ENCODE measurements at places on chromosomes 5 and 9. TPM values are rescaled to one million over a fixed set of nuclear protein-coding genes. Genes with fewer than 3 reads are reported as not detected.

- DNase-seq, result peak; percentile 71
Observed at GRCh38 chr9:93134015-93134739, at the start of gene NINJ1. NINJ1 (minus strand) TSS chr9:93134251; CDS start chr9:93134217, 34 bp downstream.

DNA sequence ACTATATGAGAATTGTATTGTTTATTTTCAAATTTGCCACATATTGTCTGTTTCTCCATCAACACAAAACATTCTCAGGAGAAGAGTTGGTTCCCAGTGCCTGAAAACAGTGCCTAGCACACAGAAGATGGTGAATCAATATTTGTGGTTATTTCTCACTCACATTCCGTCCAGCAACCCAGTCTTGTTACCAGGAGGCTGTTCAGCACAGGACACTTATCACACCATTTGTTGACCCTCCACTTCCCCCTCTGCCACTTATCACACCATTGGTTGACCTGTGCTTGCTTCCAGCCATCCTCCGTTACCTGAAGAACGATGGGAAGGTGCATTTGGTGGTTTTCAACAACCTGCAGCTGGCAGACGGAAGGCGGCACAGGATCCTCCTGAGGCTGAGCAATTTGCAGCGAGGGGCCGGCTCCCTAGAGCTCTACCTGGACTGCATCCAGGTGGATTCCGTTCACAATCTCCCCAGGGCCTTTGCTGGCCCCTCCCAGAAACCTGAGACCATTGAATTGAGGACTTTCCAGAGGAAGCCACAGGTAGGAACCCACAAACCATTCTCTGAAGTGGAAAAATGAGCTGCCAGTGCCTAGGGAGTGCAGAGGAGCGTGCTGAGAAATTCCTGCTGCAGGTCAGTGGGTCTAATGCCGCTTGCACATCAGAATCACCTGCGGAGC is 20.5 kb downstream of the THBS4 start:
- DNase-seq, result peak; percentile 27

The BSPRY gene
- total RNA-seq, result 22.4 TPM

GRCh38 chr5:863244-863805 is 12.5 kb upstream of the ZDHHC11 start:
- no peak for DNase-seq

- peak; percentile 23 for DNase-seq
Observed at GRCh38 chr5:64767959-64768357, 533 bp downstream of the SREK1IP1 start.

DNA sequence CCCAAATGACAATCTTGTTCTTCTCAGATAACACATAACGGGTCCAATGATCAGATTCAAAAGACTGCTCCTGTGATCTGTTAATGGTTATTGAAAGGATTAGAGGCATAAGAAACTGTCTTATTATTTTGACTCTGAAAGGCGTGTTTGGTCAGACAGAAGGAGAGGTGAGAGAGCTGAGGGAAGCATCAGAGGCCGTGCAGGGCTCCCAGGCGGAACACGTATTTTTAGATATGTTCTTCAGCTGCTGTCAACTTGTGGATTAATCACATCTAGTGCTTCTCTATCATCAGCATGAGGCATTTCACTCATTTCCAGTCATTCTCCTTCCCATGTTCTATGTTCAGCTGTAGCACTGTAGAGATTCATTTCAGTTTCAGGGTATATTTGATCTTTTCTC is 199.8 kb downstream of the MAPKAP1 start:
- DNase-seq, result no peak

The NTNG2 gene
- 0.17 TPM for total RNA-seq

DNA sequence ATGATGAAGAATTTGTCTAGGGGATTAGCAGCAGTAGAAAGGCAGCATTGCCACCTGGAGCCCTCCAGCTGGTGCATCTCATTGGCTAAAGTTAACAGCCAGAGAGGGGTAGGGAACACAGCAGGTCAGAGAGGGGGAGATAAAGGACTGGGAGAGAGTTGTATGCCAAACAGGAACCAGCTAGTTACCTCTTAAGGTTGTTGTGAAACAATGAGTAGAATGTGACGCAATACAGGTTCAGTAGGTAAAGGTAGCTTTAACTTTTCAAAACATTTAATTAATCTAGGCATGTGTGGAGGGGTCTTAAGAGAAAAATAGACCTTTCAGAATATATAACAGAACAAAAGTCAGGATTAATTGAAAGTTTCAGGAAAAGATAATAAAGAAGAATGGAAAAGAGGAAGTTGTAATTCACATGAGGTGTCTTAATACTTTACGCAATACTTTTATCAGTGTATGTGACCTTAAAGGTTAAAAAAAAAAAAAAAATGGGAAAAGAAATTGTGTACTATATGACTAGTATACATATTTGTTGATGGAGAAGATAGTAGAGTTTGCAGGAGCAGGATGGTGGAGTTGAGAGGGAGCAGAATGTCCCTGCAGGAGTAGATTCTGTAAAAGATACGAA is 14.3 kb downstream of the FBXO38 start:
- DNase-seq, result peak; percentile 54

GRCh38 chr5:172488221-172488620 is 33.9 kb upstream of the SH3PXD2B start:
- no peak for DNase-seq

The GMCL2 gene
- not detected for total RNA-seq

The PCDHAC2 gene
- total RNA-seq, result 1.1 TPM

- DNase-seq, result no peak
Observed at GRCh38 chr5:122997294-122997693, 39.2 kb downstream of the PPIC start.

The SMIM33 gene
- not detected for total RNA-seq

- DNase-seq, result no peak
Observed at GRCh38 chr5:165405340-165405739, 1899.9 kb downstream of the MAT2B start.

The CD72 gene
- 0.60 TPM for total RNA-seq

- peak; percentile 98 for DNase-seq
Observed at GRCh38 chr5:111748304-111748763, 8.7 kb downstream of the NREP start.

- peak; percentile 1 for DNase-seq
Observed at GRCh38 chr5:99814321-99815063, 720.7 kb upstream of the FAM174A start.

DNA sequence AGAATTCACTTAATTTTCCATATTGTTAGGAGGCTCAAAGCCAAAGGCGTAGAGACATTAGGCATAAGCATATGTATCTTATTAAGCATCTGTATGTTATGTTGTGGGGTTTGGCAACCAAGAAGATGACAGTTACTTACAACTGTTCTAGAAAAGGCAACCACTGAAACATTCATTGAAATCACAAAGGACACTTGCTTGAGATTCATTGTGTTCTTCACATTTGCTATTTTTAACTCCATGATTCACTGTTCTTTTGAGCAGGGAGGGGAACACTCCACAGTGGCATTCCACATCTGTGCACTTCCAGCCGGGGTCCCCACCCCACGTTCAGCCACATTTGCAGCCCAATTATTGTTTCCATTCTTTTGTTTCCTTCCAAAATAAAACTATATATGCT is 107.1 kb downstream of the PALM2AKAP2 start:
- DNase-seq, result peak; percentile 68

DNA sequence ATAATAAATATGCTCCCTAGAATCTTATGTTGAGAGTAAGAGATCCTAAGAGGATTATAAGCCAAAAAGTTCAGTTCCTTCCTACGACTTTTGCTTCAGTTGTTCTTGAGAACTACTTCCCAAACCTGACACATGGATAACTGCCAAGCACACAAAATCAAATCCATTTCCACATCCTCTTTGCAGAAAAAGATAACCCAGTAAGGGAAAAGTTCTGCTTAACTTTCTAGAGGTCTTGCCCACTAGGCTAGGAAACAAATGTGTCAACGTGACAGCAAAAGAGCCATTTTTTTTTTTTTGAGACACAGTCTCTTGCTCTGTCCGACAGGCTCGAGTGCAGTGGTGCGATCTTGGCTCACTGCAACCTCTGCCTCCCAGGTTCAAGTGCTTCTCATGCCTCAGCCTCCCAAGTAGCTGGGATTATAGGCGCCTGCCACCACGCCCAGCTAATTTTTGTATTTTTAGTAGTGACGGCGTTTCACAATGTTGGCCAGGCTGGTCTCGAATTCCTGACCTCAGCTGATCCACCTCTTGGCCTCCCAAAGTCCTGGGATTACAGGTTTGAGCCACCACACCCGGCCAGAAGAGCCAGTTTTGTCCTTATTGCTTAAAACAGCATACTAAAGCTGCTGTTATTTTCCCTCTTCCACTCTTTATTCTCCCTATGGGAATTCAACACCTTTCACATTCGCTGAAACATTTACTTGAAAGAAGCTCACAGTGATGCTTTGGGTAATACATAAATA is 24.2 kb downstream of the CSNK1A1 start:
- DNase-seq, result no peak

DNA sequence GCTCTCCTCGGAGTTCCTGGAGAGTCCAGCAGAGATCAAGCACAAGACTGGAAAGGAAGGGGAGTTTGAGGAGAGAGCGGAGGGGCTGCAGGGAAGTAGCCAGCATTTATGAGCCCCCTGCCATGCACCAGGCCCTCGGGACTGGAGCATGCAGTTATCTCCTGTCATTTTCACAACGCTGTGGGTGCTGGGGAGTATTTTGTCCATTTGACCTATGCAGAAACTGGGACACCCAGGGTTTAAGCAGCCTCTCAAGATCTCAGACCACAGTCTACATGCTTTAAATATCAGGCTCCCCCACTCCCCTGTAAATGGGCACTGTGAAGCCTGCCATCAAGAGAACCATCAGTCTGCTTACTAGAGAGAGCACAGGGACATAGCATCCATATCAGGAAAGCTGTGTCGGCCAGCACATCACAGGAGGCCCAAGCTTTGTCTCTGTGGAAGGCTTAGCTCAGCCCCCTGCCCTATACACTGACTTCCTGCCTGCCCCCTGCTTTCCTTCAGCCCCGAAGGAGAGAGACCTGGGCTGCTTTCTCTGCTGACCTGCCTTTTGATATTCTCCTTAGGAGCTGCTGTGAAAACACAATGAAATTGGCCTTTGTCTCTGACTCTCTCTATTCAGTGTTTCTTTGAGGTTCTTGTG is 7.3 kb downstream of the FOXI1 start:
- no peak for DNase-seq

DNA sequence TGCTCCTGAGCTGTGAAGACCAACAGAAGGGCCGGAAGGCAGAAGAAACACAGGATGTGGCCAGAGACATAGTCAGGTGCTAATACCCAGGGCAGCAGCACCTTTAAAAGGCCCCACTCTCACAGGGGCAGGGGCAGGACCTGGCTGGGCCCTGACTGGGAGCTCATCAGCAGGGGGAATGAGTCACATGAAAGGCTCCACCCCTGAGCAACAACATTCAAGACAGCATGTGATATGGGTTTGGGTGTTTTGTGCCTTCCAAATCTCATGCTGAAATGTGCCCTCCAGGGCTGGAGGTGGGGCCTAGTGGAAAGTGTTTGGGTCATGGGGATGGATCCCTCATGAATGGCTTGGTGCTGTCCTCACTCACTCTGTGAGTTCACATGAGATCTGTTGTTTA is 181.7 kb downstream of the ERCC6L2 start:
- DNase-seq, result peak; percentile 60

DNA sequence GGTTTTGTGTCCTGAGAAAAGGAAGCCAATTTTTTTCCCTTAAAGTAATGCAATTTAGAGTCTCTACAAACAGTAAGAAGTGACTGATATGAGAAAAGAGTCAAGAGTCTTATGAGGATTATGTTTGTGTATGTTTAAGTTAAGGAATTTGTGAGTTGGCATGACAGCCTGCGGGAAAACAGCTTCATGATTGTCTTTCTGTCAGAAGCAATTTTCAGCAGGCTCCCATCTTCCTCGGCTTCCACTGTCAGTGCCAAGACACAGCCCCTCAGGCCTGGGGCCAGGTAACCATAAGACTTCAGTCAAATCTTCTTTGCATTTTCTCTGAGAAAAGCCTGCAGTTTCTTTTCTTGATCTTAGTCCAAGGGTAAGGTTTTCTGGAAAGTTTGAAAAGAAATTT is 17.0 kb upstream of the SELENOP start:
- no peak for DNase-seq

DNA sequence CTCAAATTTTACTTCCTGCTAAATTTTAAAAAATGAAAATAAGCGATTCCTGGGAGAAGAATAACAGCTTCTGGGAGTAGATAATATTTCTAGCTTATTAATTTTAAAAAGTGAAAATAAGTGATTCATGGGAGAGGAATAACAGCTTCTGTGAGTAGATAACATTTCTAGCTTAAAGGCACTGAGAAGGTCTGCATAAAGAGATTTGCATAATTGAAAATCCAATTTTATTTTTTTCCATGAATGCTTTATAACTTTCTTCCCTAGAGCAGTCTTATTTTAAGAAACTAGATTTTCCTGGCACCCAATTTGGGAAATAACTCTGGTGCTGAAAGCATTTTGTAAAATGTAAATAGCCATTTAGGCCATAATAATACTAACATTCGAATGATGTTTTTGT is 65.9 kb upstream of the ASTN2 start:
- no peak for DNase-seq

The AIF1L gene
- 450 TPM for total RNA-seq

- DNase-seq, result no peak
Observed at GRCh38 chr9:88738709-88739108, 203.7 kb downstream of the NXNL2 start.

The PCDHGA8 gene
- total RNA-seq, result 0.69 TPM

- peak; percentile 85 for DNase-seq
Observed at GRCh38 chr5:134506054-134507039, 19.1 kb upstream of the JADE2 start.

GRCh38 chr9:1184146-1184545 is 134.0 kb downstream of the DMRT2 start:
- no peak for DNase-seq

The NR6A1 gene
- 6.1 TPM for total RNA-seq

The ADAMTS2 gene
- 2.8 TPM for total RNA-seq

The IL13 gene
- not detected for total RNA-seq

GRCh38 chr5:32842813-32843530 is 131.9 kb downstream of the NPR3 start:
- DNase-seq, result no peak

Measured in renal cortical epithelial cell (primary cell).